ENCODE measurements at places on chromosomes 1 and 21.

- no peak for DNase-seq
Observed at GRCh38 chr1:225418598-225418997, 9.2 kb downstream of the LBR start.

DNA sequence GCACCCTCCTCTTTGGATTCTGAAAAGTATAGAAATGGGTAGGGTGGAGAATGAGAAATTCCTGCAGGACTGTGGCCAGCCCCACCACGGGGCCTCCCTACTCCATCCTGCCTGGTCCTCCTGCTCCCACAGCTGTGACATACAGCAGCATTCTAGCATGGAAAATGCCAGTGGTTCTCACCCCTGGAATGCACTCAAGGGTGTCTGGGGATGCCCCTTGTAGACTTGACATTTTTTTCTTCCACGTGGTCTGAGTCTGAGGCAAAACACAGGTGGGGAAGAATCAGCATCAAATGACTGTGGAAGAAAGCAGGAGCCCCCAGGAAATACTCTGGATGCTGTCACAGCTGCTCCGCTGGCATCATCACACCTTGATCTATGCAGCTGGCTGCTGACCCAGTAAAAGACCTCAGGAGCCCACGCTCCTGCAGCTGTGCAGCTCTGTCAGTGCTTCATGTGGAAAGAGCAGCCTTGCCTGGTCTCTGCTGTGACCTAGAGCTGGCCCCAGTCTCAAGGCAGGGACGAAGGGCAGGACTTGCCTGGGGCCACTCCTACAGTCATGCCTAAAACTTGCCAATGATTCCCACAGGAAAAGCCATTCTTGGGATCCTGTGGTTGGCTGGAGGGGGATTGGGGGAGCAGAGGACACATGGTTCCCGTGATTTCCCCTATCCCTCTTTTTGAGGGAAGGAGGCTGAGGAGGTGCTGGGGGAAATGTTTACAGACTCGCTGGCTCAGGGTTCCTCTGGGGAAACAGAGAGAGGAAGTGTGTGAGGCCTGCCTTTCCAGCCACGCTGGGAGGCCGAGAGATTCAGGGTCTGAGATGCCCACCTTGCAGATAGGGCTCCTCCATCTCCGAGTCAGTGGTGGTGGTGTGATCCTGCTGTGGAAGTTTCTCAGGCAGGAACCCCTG, 10.8 kb upstream of the A3GALT2 start:
- DNase-seq, result no peak

DNA sequence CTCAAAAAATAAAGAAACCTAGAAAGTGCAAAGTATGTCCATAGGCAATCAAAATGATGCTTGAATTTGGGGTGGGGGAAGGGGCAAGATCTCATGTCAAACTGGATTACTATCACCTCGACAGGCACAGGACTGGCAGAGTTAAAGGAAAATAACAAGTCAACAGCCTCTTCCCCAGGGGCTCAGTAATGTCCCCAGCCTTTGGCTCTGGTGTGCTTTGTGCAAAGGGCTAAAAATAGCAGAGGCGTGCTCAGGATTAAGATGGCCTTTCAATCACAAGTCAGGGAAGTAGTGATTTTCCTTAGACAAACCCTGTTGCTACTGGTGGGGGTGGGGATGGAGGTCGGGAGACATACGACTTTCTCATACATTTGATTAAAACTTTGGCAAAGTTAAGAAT, 63.5 kb upstream of the OLIG2 start:
- no peak for DNase-seq

GRCh38 chr21:18673789-18674188, 270.2 kb upstream of the TMPRSS15 start:
- DNase-seq, result no peak

DNA sequence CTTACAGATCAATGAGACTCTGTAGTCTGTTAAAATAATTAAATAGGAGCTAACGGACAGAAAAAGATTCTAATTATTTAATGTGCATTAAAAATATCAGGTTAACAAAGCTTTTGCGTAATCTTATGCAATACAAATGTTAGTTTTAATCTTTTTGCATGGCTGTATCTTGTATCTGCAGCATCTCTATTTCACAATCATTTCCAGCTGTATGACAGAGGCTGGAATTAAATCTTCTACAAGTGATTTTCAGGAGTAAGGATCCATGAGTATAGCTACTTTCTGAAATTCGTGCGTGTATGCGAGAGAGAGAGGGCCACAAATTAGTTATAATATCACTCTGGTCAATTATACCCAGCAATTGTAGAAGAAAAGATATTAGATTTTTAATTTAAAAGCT, 1446.8 kb downstream of the NCAM2 start:
- no peak for DNase-seq

- no peak for DNase-seq
Observed at GRCh38 chr1:156155756-156156510, 2.5 kb downstream of the SEMA4A start.

- DNase-seq, result no peak
Observed at GRCh38 chr21:44455524-44456213, 359 bp downstream of the LRRC3 start.

DNA sequence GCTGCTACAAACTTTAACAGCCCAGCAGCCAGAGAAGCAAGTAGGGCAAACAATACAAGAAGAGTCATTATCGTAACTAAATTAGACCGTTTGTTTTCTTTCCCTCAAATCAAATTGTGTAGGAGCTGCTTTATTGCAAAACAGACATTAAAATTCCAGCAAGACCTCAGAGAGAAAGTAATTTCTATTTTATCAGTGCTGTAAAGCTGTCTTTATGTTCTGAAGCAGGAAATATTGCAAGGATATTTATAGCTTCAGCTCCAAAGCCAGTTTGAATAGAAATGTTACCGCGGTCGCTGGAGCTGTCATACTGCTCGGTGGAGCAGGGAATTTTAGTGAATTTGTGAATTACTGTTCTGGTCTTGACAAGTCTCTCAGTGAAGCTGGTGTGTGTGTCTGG, 503.8 kb upstream of the PLXNA2 start:
- DNase-seq, result no peak

- no peak for DNase-seq
Observed at GRCh38 chr1:29392036-29392435, 155.7 kb downstream of the PTPRU start.

DNA sequence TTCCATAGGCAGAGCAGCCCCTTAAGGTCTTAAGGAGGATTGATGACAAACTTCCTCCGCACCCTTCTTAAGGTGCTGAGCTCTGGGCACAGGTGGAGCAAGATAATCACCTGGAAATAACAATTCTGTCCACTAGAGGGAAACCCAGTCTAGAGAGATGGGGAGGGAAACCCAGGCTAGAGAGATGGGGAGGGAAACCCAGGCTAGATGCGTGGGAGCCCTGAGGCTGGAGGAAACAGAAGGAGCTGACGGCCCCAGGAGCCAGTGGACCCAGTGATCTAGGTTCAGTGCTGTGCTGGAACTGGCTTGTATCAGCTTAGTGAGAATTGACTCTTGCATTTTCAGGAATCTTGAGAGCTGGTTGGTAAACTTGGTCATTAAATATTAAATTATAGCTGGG, 17.8 kb upstream of the MYCL start:
- no peak for DNase-seq

- no peak for DNase-seq
Observed at GRCh38 chr1:47692196-47692595, 254.4 kb downstream of the FOXD2 start.

DNA sequence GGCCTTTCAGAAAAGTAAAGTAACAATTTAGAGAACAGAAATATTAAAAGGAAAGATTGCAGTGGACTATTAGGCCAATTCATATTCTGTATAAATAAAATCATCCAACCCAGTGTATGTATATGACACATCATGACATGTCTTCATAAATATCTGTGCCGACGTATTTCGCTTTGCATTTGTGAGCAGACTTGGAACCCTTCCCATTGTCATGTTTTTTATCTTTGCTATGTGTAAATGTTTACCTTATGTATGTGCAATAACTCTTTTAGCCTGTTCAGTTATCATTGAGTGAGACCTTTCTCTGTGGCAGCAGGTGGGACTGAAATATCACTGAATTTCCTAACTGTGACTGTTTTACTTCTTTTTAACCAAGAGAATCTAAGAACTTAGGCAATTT, 58.0 kb upstream of the FAM3B start:
- no peak for DNase-seq

- DNase-seq, result no peak
Observed at GRCh38 chr1:40153073-40153770, 8.0 kb upstream of the RLF start.
